ENCODE measurements at places on chromosomes 13 and 19.

GRCh38 chr19:33799476-33799875 is 2.8 kb downstream of the KCTD15 start:
- DNase-seq: no peak

GRCh38 chr19:10662384-10663251 is 8.5 kb downstream of the ILF3 start:
- no peak for DNase-seq

- no peak for DNase-seq
These were observed 343.9 kb downstream of the OXGR1 start for GRCh38 chr13:96650301-96650886.

- no peak for DNase-seq
These were observed 3.3 kb upstream of the KLK15 start for GRCh38 chr19:50836543-50837195.

DNA sequence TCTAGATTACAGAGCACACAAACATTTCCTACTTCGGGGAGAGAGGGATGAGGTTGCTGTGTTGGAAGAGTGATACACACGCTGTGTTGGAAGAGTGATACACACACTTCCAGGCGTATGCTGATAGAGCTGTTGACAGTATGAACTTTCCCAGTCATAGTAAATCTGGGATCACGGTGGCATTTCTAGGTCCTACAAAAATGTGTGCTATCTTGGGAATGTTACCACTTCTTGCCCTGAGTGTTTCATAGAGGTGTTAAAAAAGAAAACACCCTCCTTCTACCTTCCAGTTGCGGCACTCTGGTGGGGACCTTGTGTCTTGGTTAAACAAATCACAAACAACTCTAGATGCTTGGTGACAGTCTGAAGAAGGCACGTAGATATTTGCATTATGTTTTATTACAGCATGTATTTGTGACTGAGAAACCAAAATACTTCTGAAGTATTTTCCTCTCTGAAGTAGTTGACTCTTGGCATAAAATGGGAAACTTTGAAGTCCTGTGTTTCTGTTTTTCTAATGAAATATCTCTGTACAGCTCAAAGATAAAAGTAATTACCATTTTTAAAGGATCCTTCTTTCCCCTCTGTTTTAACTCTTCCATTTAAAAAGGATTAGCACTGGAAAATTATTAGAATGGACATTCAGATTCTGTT is 52.5 kb downstream of the ARHGAP35 start:
- DNase-seq: no peak

- peak; percentile 64 for DNase-seq
These were observed 176.2 kb downstream of the FOXO1 start for GRCh38 chr13:40490086-40490758.

GRCh38 chr13:72112216-72112615 is 245.2 kb upstream of the DACH1 start:
- no peak for DNase-seq

- no peak for DNase-seq
These were observed 899 bp downstream of the GIPC3 start for GRCh38 chr19:3586127-3586626.

GRCh38 chr13:106815545-106815944 is 247.6 kb upstream of the ARGLU1 start:
- DNase-seq: no peak

DNA sequence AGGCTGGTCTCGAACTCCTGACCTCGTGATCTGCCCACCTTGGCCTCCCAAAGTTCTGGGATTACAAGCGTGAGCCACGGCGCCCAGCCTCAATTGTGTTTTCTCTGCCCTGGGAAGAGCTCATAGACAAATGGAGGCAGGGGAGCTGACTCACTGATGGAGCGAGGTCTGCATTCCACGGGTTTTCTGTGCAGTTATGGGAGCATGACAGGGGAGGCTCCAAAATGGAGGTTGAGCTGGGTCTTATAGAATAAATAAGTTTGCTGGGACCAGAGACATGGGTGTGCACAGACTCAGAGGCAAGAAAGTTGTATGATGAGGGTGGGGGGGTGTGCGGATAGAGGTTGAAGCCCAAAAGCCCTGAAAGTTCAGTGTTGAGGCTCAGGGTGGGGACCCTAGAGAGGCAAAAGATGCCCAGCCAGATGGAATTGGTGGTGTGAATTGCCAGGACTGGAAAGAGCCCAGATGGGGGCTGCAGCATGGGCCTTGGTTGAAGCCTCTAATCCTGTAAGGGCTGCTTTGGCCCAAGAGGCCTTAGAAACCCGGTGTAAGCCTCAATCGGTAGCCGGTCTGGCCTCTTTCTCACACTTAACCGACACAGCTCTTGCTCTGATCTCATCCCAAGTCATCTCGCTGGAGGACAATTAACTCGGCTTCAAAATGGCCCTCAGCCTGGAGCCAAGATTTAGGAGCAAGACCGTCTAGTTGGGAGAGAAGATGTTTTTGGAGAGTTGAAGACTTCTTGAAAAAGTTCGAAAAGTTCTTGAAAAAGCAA is 1.9 kb downstream of the TPM4 start:
- peak; percentile 26 for DNase-seq

DNA sequence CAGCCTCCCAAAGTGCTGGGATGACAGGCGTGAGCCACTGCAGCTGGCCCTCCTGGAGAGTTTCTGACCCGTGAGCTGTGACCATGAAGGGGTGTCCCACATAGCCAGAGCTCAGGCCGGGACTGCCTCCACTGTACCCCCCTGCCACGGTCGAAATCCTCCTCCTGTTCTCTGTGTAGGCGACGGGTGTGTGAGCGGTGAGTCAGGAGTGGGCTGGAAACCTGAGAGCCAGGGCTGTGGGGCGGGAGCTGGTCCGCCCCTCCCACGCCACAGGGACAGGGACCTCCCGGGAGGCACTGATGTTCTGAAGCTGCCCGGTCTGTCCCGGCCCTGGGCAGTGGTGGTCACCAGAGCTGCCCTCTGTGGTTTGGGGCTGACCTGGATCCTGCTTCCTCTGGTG is 3.9 kb downstream of the WDR18 start:
- DNase-seq: no peak

DNA sequence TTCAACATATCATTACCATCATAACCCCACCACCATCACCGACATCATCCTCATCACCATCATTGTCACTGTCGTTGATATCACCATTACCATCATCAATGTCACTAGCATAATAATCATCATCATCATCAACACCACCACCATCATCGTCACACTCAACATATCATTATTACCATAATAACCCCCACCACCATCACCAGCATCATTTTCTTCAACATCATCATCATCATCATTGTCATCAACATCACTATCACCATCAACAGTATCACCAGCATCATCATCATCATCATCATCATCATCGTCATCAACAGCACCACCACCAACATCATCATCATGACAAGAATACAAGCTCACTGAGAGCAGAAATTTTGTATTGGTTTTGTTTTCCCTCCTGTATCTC is 83.8 kb downstream of the MBD3L1 start:
- DNase-seq: no peak

- DNase-seq: no peak
These were observed 38.9 kb downstream of the LACC1 start for GRCh38 chr13:43918636-43919035.

DNA sequence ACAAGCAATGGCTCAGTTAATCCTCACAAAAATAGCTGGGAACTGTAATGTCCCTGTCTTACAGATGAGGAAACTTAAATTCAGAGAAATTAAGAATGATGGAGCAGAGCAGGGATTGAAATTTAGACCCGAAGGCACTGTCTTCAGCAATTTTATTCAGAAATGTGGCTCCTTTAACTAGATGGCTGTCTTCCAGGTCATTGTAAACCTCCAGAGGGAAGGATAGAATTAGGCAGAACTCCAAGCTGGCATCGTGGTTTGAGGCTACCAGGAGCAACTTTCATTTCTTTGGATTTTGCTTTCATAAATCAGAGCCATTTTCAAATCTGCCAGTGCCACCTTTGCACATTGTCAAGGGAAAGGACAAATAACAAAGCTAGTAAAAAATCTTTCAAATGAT is 339.0 kb downstream of the DCT start:
- DNase-seq: no peak

- no peak for DNase-seq
These were observed 66.2 kb downstream of the ATP11A start for GRCh38 chr13:112756081-112756480.

- no peak for DNase-seq
These were observed 7.7 kb downstream of the KDM4B start for GRCh38 chr19:4976401-4977298.

DNA sequence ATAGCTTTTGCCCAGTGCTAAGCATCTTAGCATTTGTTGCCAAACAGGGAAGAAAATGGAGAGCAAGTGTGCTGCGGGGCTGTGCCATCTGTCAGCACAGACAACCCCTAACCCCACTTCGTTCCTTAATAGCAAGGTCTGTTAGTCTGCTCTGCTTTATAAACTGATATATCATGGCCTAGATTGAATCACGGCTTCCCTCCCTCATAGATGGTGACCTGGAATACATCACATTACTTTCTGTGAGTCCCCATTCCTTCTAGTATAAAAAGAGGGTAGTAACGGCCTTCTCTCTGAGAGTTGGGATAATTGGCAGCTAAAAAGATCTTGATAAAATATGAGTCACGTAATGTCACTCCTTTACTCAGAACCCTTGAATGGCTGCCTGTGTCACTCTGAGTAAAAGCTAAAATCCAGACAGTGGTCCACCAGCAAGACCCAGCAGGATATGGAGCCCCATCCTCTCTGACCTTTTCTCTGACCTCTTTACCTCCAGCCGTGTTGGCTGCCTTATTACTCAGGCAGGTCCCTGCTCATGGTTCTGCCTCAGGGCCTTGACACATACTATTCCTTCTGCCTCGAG is 151.7 kb downstream of the DLEU7 start:
- DNase-seq: no peak

DNA sequence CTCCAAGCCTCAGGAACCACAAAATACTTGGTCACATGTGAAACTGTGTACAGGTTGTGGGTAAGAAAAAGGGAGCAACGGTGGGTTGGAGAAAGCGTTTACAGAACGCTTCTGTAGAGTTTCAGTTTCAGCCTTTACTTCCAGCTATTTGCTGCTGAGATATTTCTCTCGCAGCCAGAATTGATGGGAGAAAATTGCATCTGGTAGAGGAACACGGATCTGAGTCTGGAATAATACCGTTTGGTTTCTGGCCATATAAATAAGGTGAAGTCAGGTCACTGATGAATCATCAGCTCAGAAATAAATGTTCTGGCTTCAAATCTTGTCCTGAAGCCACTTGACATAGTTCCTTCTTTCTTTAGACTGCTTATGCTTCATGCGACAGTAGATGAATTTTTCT is 20.3 kb upstream of the RFC3 start:
- DNase-seq: no peak

GRCh38 chr19:37725181-37725580 is 5.6 kb upstream of the ZNF607 start:
- no peak for DNase-seq

- DNase-seq: no peak
These were observed 195.6 kb downstream of the GGACT start for GRCh38 chr13:100392709-100393630.

DNA sequence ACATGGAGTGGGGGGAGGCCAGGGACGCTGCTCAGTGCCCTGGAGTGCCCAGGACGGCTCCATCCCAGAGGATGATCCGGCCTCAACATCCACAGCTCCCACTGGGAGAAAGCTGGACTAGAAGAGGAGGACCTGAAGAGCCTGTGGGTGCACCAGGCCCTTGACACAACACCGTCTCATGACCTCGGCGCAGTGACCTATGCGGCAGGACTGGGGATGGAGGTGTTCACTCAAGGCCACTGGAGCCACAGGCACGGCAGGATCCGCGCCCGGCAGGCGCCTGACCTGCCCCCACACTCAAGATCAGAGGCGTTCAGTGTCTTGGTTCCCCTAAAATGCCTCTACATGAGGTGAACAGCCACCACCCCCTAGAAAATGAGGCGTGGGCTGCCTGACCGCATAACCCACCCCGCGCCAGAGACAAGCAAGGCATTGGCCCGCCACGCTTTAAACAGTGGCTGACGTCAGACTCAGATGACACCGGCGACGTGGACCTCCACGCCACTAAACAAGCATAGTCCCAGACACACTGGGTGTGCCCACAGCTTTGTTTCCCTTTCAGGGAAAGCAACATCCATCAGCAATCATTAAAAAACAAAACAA is 8.0 kb downstream of the SGTA start:
- no peak for DNase-seq

DNA sequence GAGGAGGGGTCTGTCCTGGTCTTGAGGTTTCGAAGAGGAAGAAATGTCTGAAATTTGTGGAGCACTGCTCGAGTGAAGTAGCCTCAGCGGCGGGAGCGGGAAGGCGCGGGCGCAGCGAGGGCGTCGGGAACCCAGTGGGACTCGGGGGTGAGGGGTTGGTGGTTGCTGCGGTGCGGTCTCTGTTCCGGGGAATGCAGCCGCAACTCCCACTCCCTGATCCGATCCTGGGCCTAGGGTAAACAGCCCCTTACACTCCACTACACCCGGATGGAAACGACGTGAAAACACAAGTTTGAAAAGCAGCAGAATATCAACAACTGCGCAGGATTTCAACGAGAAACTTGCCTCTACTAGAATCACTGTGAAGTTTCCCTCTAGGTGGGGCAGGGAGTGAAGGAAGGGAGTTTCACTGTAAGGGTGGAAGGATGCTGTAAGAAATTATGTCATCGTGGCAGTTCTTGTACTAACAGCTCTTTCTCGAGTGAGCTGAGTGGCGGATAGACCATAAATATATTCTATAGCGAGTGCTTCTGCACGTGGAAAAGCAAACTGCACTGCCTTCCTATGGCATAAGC is 2.0 kb upstream of the KLF12 start:
- peak; percentile 60 for DNase-seq

DNA sequence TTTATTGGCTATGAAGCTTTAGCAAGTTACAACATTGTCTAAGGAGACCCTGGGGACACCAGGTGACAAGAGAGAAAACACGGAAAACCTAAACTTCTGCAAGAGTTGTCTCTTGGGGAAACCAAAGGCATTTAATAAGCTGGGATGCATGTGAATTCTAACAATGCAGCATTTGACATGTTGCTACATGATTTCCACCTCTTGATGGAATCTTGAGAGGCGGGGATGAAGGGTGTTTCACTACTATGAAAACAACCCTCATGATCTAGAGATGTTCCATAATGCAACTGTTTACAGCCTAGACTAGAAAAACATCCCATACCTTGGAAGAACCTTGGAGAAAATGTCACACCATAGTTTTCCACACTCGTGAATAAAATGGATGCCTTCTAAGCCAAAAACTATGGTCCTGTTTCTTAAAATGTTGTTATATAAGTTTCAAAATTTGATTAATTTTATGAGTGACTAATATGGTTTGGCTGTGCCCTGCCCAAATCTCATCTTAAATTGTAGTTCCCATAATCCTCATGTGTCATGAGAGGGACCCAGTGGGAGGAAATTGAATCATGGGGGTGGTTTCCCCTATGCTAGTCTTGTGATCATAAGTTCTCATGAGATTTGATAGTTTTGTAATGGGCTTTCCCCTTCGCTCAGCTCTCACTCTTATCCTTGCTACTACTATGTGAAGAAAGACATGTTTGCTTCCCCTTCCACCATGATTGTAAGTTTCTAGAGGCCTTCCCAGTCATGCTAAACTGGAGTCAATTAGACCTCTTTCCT is 164.6 kb downstream of the TNFSF13B start:
- no peak for DNase-seq

Data from CD8-positive, alpha-beta memory T cell (primary cell).